Stimulated activated naive CD4-positive, alpha-beta T cell (primary cell): ENCODE measurements at places on chromosomes 11 and 22.

GRCh38 chr11:67054346-67054835 lies 2.3 kb upstream of the RHOD start:
- DNase-seq, result no peak

GRCh38 chr11:46338636-46338987 lies 8.7 kb upstream of the DGKZ start:
- DNase-seq, result no peak

DNA sequence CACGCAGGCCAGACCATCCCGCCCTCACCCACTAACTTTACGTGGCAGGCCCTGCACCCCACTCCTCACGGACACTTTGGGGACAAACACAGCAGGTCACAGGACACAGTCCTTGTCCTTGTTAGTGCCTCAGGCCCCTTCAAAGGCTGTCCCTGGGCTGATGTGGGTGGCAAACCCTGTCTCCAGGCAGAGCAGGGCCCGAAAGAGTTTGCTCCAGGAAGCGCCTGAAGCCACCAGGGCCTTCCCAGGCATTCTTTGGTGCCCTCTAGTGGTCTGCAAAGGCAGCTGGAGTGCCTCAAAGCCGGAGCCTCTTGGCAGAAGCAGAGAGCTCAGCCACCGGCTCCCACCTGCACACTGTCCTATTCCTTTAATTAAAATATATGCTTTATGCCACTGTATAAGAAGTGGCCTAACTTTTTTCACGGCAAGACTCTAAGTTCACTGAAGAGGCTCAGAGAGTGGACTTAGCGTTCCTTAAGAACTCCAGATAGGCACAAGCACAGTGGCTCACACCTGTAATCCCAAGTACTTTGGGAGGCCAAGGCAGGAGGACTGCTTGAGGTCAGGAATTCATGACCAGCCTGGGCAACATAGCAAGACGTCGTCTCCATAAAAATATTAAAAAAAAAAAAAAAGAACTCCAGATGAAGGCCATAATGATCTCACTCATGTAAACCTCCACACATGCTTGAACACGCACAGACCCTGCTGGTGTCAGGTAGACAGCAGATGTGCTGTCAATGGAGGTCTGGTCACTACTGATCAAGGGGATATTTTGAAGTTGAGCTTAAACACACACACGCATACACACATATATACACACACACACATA lies 11.1 kb downstream of the TXN2 start:
- peak; percentile 77 for DNase-seq

GRCh38 chr22:49636649-49637048 lies 191.0 kb downstream of the BRD1 start:
- DNase-seq, result no peak

- DNase-seq, result no peak
Measured at GRCh38 chr11:67032830-67033551, 10.1 kb downstream of the SYT12 start.

DNA sequence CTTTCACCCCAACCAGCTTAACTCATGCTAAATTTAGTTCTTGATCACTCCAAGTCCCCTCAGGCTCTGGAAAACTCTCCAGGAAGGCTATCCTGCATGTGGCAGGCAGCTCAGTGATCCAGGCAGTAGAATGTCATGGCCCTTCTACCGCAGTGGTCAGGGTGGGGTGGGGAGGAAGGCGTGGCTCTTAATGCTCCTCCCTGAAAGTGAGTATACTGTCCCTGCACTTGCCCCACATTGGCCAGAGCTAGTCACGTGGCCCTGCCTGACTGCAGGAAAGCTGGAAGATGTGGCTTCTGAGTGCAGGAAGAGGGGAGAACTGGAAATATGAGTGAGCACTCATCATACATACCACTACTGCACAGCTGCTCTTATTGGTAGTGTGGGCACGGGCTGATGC lies 102.1 kb downstream of the GRAMD1B start:
- DNase-seq, result no peak

- DNase-seq, result no peak
Measured at GRCh38 chr11:93219440-93219839, 21.6 kb upstream of the SLC36A4 start.

DNA sequence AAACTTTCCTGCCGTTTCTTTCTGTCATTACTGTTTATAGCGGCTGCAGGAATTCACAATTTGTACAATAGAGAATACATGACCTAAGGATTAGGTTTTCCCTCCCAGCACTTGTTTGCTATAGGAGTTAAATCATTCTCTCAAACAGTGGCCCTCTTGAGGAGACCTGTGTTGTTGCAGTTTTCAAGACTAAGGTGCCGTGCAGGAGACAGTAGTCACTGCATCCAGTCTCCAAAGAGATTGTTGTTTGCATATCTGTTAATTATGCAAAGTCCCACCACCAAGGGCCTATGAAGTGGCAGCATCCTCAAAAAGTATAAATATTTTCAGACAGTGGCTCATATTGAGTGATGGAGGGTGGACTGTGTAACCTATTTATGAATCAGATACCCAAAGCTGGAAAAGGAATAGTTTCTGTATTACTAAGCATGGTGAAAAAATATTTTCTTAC lies 2.3 kb downstream of the PRSS23 start:
- DNase-seq, result no peak

GRCh38 chr22:19723232-19723982 lies at the start of gene GP1BB:
GP1BB (plus strand) TSS chr22:19723539; CDS start chr22:19723570, 31 bp downstream.
- no peak for DNase-seq

- DNase-seq, result no peak
Measured at GRCh38 chr11:116986521-116987105, 111.6 kb downstream of the SIK3 start.

- DNase-seq, result no peak
Measured at GRCh38 chr11:63507511-63507910, 1.6 kb downstream of the LGALS12 start.

DNA sequence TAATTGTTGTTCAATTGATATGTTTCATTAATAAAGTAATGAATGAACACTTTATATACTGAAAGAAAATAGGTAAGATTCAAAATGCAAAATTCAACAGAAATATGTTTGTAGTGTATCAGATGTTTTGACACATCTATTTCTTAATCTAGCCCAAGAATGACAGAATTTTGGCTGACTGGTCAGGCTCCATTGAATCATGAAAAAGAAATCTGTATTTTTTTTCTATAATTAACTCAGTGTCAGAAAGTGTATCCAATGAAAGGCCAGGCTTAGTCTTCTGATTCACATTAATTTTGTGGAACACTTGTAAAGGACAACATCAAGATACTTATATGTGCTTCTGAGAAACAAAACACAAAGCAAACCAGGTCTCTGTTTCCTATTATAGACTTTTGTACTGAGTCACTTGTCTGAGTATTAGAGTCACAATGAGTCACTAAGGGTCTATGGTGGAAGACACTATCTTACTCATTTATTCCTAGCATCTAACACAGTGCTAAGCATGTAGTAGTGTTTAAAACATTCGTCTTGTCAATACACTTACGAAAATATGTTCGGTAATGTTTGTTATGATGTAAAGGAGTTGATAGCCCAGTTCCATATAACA lies 297.7 kb upstream of the CCDC90B start:
- DNase-seq, result no peak

DNA sequence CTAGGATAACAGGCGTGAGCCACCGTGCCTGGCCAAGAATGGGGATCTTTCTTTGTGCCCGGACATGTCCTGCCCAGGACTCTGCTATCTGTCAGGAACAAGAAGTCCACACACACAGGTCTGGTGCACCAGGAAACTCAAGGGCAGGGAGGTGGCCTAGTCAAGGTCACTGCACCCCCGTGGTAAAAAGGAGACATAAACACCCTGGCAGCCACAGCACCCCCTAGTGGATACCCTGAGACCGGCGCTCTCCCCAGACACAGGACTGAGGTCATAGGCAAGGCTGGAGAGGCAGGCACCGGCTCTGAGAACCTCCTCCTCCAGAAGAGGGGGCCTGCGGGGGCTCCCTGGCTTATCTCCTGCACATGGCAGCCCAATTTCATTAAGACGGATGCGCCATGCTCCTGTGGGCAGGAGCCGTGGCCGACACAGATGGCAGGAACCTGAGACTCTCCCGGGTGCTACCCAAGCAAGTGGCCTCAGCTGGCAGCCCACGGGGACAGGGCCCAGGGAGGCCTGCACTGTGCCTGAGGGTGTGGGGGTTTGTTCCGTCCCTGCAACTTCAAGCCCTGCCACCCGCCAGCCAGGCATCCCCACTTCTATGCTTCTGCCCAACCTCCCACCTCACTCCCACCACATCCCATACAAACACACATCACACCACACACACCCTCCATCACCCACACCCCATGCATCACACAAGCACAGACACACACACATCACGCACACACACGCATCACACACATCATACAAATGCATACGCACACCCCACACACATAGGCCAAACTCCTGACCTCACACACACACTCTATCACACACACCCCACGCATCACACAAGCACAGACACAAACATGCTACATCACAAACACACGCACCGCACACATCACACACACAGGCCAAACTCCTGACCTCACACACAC lies 19.6 kb downstream of the MACROD1 start:
- peak; percentile 44 for DNase-seq

DNA sequence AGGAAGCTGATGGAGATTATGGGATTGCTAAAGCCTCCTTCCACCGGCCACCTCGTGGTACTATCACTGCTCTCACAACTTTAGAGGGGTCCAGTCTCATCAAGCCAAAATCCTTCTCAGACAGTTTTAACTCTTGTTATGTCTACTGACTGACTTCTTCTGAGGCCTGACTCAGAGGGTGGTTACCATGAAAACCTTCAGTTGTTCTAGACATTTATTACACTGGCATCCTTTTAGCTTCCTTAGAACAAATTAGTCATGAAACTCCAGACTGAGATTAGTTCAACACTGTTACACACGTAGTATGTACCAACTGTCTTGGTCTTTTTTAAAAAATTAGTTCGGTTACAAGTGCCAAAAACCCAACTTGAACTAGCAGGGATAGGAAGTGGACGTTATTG lies 7.5 kb downstream of the DIXDC1 start:
- DNase-seq, result no peak

- no peak for DNase-seq
Measured at GRCh38 chr22:25021976-25022711, 69.6 kb downstream of the KIAA1671 start.

GRCh38 chr22:17882162-17882561 lies 107.9 kb upstream of the BID start:
- DNase-seq, result no peak
